HS-27A (cell line): ENCODE measurements at places on chromosomes 12 and 14.

GRCh38 chr12:76698966-76699365 is 64.9 kb upstream of the ZDHHC17 start:
- no peak for DNase-seq

- DNase-seq: no peak
These were observed 13.6 kb downstream of the EML1 start for GRCh38 chr14:99806836-99807235.

GRCh38 chr12:57727758-57728395 is 10.7 kb downstream of the AGAP2 start:
- no peak for DNase-seq

- DNase-seq: no peak
These were observed 96.9 kb downstream of the SLC15A4 start for GRCh38 chr12:128726886-128727285.

DNA sequence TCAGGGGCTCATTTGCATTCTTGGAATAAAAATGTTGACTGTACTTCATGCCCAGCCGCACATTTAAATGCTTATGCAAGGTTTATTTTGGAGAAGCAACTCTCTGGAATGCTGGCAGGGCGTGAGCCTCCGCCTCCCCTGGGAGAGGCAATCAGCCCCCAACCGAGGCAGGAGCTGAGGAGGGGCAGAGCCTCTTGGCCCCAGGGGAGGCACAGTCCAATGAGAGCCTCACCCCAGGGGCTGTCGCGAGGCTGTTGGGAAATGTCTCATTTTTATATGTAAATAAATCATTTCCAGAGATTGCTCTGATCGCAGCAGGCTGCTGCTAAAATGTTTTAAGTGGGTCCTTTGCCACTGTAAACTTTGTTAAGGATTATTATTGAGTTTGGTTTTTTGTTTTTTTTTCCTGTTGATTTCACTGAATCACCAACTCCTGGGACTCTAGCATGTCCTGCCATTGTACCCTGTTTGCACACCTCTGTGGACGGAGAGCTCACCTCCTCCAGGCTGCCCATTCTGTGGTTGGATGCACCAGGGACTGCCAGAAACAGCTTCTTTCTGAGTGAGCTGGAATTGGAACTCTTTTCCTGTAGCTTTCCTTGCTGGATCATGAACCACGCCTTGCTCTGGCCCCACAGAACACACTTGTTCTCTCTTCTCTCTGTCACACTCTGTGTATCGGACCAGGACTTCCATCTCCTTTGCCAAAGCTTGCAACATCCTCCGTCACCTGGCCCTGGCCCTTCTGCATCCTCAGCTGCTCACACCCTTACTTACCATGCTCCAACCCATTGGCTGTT is 46.9 kb upstream of the FAM181A start:
- DNase-seq: no peak

- no peak for DNase-seq
These were observed 2.3 kb upstream of the HSPB8 start for GRCh38 chr12:119176267-119177055.

DNA sequence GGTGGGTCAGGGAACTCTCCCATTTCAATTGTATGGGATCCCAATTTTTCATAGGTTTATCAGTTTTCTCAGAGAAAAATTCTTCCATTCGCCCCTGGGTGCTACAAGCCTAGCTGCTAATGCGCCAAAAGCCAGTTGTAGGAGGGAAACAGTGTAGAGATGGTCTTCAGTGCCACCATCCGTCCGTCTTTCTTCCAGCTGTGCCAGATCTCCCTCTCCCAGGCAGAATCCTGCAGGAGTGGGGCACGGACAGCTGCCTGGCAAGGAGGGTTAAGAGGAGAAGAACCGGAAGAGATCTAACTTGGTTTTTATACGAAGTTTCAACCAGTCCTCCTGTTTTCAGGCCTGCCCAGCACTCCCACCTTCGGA is 38.9 kb upstream of the FUT8 start:
- DNase-seq: no peak
